ENCODE measurements at places on chromosomes 6 and 20.

DNA sequence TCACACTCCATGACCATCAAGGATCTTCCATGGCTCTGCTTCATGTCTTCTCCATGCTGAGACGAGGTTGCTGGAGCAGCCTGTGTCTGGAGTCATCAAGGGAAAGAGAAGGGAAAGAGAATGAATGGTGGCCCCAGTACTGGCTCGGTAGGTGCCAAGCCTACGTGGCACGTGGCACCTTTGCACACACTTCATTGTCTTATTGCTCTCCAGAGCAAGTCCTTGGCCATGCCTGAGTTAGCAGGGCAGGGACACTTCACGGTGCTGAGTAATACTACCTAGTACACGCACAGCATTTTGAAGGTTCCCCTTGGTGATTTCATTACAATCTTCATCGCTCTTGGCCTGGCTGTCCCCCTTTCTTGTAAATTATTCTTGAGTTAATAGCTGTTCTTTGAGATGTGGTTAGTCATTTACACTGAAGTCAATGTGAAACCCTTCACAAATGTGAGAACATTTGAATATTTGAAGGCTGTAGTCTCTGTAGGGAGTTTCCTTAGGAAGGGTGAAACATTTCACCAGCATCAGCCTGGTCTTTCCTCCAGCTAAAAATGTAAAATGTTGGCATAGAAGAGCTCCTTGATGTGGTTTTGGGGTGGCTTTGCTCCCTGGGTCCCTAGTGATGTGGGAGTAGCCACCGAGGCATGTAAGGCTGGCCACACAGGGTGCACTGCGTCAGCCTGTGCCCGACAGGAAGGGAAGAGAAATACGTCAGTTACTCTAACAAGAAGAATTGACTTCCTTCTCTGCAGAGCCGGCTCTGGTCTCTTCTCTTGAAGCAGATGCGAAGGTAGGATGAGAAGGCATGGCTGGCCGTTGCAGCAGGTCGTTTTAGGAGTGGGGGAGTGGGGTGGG is at the start of gene SYTL3:
Gene SYTL3, plus strand, starts transcription at position 766 of the 855 bp plus-strand sequence. CDS start 13,215 bp downstream, outside the sequence.
- no peak for DNase-seq

DNA sequence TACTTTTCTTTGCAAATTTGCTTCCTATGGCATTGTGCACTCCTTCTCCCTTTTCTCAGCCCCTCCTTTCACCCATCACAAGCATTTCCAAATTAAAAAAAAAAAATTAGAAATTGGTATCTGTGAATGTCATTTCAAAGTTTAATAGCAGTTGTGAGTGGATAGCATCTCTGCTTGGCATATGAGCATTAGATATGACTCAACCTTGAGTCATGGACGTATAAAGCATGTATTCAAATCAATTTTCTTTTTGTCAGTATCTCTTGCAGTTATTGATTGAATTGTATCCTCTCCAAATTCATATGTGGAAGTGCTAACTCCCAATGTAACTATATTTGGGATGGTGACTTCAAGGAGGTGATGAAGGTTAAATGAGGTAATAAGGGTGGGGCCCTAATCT is 60.1 kb upstream of the MAP3K7 start:
- no peak for DNase-seq

GRCh38 chr20:60272790-60273189 is 314.6 kb downstream of the CDH26 start:
- no peak for DNase-seq

DNA sequence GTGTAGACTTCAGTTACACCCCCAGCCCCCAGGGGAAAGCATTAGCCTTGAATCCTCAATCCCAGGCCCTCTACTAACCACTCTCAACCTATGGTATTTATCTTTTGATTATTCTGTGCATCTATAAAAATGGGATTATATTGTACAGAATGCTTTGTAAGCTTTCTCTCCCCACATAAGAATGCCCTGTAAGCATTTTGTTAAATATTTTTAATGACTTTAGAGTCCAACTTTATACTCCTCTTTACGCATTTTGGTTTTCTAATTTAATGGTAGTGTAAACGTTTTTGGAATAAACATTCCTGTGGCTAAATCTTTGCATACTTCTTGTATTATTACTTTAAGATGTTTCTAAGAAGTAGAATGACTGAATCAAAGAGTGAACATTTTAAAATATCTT is 35.4 kb downstream of the FBXO9 start:
- no peak for DNase-seq

All from astrocyte of the cerebellum (primary cell).